GM12864 (cell line): ENCODE measurements at places on chromosomes 7 and 10.

GRCh38 chr7:1598961-1599639, 29.3 kb upstream of the PSMG3 start:
- no peak for DNase-seq

GRCh38 chr10:105605918-105606317, 964.8 kb downstream of the SORCS3 start:
- DNase-seq = no peak

DNA sequence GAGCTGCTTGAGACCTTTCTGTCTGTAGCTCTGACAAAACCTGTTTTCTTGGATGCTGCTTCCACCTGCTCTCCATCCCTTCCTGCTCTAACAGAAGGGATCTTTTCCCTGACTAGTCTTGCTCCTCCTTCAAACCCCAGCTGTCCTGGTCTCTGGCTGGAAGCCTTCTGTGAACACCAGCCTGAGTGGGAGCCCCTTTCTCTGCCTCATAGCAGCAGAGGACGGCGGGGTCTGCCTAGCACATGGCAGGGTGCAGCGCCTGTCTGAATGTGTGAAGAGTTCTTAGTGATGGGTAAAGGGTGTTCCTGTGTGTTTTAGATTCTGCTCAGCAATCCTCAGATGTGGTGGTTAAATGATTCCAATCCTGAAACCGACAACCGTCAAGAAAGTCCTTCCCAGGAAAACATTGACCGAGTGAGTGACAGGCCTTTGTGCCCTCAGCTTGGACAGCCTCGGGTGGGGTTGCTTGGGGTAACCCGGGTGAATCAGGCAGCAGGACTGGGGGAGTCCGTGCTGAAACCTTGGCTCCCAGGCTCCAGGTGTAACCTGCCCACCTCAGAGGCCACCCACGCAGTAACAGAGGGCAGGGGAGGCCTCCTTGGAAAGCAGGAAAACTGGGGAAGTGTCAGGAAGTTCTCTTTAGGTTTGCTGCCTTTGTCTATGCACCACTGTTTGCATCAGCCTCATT, 34.1 kb downstream of the NUB1 start:
- DNase-seq = no peak

GRCh38 chr10:86344281-86344680, 22.3 kb downstream of the GRID1 start:
- no peak for DNase-seq

DNA sequence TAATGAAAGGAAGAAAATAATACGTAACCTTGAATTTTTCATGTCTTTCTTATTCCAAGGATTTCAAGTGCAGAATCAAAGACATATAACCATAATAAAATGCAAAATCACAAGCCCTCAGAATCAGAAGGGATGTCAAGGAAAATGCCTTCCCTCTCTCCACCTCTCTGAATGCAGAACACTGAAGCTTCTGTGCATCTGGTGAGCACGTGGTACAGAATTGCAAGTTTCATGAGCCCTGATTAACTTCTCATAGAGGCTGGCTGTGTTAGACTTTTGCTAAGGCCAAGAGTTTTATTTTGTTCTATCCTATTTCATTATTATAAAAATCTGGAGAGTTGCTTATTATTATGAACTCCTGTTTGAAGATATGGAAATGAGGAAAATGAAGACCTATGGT, 533.7 kb upstream of the POM121L12 start:
- DNase-seq = no peak

DNA sequence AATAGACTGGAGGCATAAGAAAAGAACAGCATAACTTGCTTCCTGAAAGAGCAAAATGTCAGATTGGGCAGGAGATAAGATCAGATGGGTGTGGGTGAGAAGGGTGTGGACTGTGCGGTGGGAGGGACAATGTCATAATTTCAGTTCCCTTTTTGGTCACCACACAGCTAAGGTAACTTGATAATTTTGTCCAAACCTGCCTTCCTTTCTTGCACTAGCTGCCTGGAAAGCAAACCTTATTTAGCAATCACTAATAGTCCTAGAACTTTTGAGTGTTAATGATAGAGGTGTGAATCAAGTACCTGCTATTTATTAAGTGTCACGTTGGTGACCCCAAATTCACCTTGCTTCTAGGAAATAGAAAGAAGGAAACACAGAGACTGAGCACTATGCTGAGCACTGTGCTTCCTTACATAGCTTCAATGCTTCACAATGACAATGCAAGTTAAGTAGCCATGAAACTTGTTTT, 72.4 kb upstream of the SP4 start:
- DNase-seq = peak; percentile 97

- DNase-seq = no peak
Measured at GRCh38 chr10:91799612-91799975, 1.4 kb downstream of the TNKS2 start.

DNA sequence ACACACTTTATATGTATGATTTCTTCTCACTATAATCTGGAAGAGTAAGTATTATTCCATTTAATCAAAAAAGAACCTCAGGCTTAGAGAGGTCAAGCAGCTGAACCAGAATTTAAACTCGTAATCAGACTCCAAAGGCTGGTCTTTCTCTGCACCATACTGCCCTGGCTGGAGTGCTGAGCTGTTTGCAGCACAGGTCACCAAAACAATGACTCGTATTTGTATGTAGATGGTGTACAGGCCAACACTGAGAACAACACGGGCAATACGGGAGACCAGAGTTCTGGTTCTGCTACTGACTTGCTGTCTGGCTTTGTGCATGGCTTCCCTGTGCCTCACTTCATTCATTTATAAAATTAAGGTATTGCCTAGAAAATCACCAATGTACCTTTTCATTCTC, 57.9 kb downstream of the CDCA7L start:
- DNase-seq = no peak

GRCh38 chr7:120925392-120925791, 25.2 kb upstream of the ING3 start:
- no peak for DNase-seq
